ENCODE measurements at places on chromosomes 3 and 15. TPM values are rescaled to one million over a fixed set of nuclear protein-coding genes. Genes with fewer than 3 reads are reported as not detected.
A peak's percentile ranks its signal among the peaks of the same experiment; 100 is the strongest.

- peak; percentile 91 for DNase-seq
- H3K27me3 ChIP-seq, result no peaks in the 10 kb centered on the region
- no peaks in the 10 kb centered on the region for H3K36me3 ChIP-seq
- no peak overlapping the region for H3K4me3 ChIP-seq
- H3K4me1 ChIP-seq, result peaks cover 8% of the 10 kb centered on the region
- no peak overlapping the region for H3K27ac ChIP-seq
Observed at GRCh38 chr15:101613130-101614000, 38.8 kb downstream of the TM2D3 start.

- H3K4me3 ChIP-seq, result no peak overlapping the region
- peaks cover 7% of the 10 kb centered on the region for H3K27me3 ChIP-seq
- DNase-seq, result no peak
- no peaks in the 10 kb centered on the region for H3K36me3 ChIP-seq
- no peaks in the 10 kb centered on the region for H3K4me1 ChIP-seq
Observed at GRCh38 chr3:10328460-10329071, 7.7 kb upstream of the SEC13 start.

DNA sequence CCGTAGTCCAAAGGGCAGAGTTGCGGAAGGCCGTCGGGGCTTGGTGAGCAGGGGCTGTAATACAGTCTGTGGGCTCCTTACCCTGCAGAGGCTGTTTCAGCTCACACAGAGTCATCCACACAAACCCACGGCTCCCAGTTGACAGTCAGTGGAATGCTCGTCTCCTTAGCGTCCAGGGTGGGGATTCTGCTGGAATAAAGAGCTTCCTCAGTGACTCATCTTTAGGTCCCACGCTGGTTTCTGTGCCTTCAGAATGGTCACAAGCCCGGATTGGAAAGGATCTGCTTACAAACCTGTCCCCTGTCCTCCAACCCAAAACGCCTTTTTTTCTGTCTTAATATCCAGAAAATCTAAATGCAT lies 201.3 kb upstream of the TPM1 start:
- no peak overlapping the region for H3K27ac ChIP-seq
- H3K4me3 ChIP-seq, result no peak overlapping the region
- no peak for DNase-seq
- peaks cover 36% of the 10 kb centered on the region for H3K36me3 ChIP-seq
- peaks cover 8% of the 10 kb centered on the region for H3K4me1 ChIP-seq
- H3K27me3 ChIP-seq, result no peaks in the 10 kb centered on the region

DNA sequence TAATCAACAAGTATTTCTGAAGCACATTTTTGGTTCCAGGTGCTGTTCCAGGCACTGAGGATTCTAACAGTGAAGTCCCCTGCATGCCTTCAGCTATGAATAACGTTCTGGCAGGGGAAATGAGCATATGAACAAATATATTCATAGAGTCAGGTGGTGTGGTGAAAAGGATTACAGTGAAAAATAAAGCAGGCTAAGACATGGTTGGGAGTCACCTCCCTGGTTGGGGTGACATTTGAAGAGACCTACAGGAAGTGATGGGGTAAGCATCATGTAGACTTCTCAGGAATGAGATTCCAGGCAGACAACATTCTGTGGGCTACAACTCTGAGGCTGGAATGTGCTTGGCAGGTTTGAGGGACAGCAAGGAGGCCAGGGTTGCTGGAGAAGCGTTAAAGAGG lies 15.0 kb downstream of the FRMD4B start:
- no peaks in the 10 kb centered on the region for H3K4me1 ChIP-seq
- H3K4me3 ChIP-seq, result no peak overlapping the region
- no peak for DNase-seq

DNA sequence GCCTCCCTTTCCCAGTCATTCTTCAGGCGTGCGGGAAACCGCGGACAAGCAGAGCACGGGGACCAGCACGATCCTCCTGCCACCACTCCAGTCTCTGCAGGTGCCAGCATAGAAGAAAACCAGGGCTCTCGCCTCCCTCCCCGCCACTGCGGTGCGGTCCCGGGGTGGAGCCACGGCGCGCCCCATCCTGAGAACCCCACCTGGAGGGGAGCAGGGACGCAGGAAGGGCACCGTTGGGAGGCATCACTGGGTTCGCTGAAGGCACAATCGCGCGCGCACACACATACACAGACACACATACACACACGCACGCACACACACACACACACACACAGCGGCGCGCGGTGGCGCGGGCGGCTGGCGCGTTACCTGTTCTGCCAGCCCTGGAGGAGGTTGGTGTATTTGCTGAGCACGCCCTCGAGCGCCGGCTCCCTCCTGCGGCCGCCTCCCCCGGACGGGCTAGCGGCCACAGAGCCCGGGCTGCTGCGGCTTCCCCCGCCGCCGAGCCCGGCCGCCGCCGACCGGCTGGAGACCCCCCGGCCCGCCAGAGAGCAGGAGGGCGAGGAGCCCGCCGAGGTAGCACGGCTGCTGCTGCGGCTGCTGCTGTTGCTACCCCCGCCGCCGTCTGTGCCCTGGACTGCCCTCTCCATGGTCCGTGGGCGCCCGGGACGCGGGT lies 394 bp downstream of the OSBPL10 start:
- DNase-seq, result peak; percentile 88
- no peaks in the 10 kb centered on the region for H3K27me3 ChIP-seq
- peaks cover 16% of the 10 kb centered on the region for H3K4me1 ChIP-seq
- peak overlapping the region; percentile 92 for H3K27ac ChIP-seq
- peak overlapping the region; percentile 76 for H3K4me3 ChIP-seq

Gene RTP1
- not detected for total RNA-seq

- H3K36me3 ChIP-seq, result no peaks in the 10 kb centered on the region
- H3K27ac ChIP-seq, result no peak overlapping the region
- no peaks in the 10 kb centered on the region for H3K4me1 ChIP-seq
- no peaks in the 10 kb centered on the region for H3K27me3 ChIP-seq
- H3K4me3 ChIP-seq, result no peak overlapping the region
- DNase-seq, result no peak
Observed at GRCh38 chr15:52822475-52822874, 32.3 kb upstream of the ONECUT1 start.

- no peaks in the 10 kb centered on the region for H3K27me3 ChIP-seq
- H3K36me3 ChIP-seq, result no peaks in the 10 kb centered on the region
- no peak overlapping the region for H3K4me3 ChIP-seq
- no peak for DNase-seq
- no peaks in the 10 kb centered on the region for H3K4me1 ChIP-seq
Observed at GRCh38 chr3:12660196-12660595, 3.7 kb downstream of the RAF1 start.

DNA sequence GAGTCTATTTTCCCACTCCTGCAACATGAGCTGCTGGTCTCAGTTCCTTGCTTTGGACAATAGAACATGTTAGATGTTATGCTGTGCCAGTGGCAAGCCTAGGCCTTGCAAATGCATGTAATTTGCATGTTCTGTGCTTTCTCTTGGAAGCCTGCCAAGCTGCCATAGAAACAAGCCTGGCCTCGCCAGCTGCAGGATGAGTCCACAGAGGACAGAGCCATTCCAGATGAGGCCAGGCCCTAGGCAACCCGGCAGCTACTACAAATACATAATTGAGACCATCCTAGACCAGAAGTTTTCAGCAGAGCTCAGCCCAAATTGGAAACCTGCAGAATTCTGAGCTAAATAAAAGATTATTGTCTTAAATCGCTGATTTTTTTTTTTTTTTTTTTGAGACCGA lies 39.6 kb downstream of the TRIM69 start:
- no peaks in the 10 kb centered on the region for H3K36me3 ChIP-seq
- peak; percentile 59 for DNase-seq
- H3K4me3 ChIP-seq, result no peak overlapping the region
- H3K4me1 ChIP-seq, result no peaks in the 10 kb centered on the region

Gene C3orf49
- total RNA-seq, result not detected

DNA sequence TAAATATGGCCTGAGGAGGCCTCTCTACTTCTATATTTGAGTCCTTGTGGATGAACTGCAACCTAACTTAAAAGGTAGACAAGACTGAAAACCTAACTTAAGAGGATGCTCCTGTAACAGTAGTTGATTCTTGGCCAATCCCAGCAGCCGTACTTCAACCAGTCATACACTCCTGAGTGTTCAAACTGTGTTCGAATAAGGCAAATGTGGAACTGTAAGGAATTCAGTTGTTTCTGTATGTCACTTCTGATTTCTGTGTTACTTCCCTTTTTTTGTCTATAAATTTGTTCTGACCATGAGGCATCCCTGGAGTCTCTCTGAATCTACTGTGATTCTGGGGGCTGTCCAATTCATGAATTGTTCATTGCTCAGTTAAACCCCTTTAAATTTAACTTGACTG lies 20.5 kb downstream of the GALK2 start:
- no peak for DNase-seq
- peaks cover 2% of the 10 kb centered on the region for H3K4me1 ChIP-seq
- no peaks in the 10 kb centered on the region for H3K36me3 ChIP-seq
- H3K4me3 ChIP-seq, result no peak overlapping the region
- no peaks in the 10 kb centered on the region for H3K27me3 ChIP-seq
- no peak overlapping the region for H3K27ac ChIP-seq

DNA sequence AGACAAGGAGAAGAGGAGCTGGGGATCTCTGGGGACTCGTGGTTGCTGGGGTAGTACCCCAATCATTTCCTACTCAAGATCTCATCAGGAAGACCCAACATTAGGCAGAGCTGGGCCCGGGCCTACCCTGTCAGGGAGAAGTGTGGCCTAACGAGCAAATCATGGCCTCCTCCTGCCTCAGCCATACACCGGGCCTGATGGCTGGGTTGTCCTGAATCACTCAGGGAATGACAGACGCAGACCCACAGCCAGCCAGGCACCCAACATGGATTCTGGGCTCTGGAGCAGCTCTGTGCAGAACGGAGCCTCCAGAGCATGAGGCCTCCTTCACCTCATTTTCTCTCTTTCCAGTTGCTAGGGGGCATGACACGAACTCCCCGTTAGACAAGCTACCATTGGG lies 19.7 kb downstream of the ITGA11 start:
- no peaks in the 10 kb centered on the region for H3K36me3 ChIP-seq
- no peaks in the 10 kb centered on the region for H3K27me3 ChIP-seq
- H3K4me1 ChIP-seq, result no peaks in the 10 kb centered on the region
- DNase-seq, result no peak
- H3K27ac ChIP-seq, result no peak overlapping the region
- no peak overlapping the region for H3K4me3 ChIP-seq

DNA sequence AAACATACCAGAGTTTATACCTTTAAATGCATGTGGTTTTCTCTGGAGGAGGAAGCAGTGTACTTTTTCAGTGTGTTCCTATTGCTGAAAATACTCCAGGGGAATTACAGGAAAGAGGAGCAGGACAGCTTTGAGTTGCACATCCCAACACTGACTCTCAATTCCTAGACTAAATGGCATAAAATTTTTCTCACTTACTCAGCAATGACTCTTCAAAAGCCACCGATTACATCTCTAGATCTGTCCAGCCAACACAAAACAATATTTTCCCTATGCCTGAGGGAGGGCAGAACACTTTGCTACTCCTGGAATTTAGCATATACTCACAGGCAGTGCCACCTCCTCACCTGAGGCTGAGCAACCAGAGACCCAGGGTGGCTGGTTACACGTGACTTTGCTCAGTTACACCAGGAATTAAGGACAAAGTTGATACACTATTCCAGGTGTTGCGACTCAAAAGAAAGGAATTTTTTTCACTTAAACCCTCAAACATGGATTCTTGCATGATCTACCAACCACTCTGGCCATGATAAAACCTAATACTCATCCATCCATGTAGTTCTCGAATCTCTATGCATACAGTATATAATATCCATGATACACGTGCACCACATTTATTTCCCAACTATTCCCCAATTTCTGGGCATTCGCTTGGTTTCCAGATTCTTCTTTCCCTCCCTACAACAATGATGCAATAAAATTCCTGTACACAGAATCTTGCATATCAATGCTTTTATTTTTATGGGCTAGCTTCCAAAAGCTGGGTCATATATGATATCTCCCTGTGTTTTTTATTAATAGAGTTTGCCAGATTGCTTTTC lies 194.6 kb downstream of the THRB start:
- peaks cover 24% of the 10 kb centered on the region for H3K4me1 ChIP-seq
- DNase-seq, result peak; percentile 33
- no peaks in the 10 kb centered on the region for H3K36me3 ChIP-seq

GRCh38 chr3:2599471-2599870 lies 500.8 kb downstream of the CNTN4 start:
- no peak overlapping the region for H3K27ac ChIP-seq
- H3K27me3 ChIP-seq, result no peaks in the 10 kb centered on the region
- no peaks in the 10 kb centered on the region for H3K4me1 ChIP-seq
- no peaks in the 10 kb centered on the region for H3K36me3 ChIP-seq
- DNase-seq, result no peak

Gene GOLGA6D
- not detected for total RNA-seq

DNA sequence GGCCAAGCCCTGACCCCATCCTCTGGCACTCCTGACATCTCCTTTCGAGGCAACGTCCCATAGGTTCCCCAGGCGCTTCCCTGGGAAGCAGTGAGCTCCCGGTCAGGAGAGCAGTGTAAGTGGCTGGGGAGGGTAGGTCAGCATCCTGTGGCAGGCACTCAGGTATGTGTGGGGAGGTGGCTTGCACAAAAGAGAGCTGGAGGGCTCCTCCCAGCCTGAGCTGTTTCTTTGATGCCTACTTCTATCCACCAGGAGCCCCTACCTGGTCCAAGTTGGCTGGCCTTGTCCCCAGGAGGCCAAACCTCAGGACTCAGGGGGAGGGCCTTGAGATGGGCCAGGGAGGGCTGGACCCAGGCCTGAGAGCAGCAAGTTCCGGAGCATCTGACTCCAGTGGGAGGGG lies 31.7 kb upstream of the LINGO1 start:
- no peak for DNase-seq
- H3K27ac ChIP-seq, result no peak overlapping the region
- H3K4me1 ChIP-seq, result no peaks in the 10 kb centered on the region
- no peak overlapping the region for H3K4me3 ChIP-seq

- peaks cover 5% of the 10 kb centered on the region for H3K4me1 ChIP-seq
- no peaks in the 10 kb centered on the region for H3K27me3 ChIP-seq
- no peak for DNase-seq
- H3K27ac ChIP-seq, result peak overlapping the region; percentile 77
- peaks cover 4% of the 10 kb centered on the region for H3K36me3 ChIP-seq
Observed at GRCh38 chr3:184134746-184135148, 411 bp upstream of the EIF2B5 start.

- no peaks in the 10 kb centered on the region for H3K27me3 ChIP-seq
- no peak overlapping the region for H3K27ac ChIP-seq
- no peaks in the 10 kb centered on the region for H3K4me1 ChIP-seq
Observed at GRCh38 chr15:64398575-64398974, 10.9 kb downstream of the TRIP4 start.

Gene HTR3E
- not detected for total RNA-seq

Gene CHRM5
- total RNA-seq, result 0.06 TPM

- no peak overlapping the region for H3K27ac ChIP-seq
- no peaks in the 10 kb centered on the region for H3K27me3 ChIP-seq
- no peaks in the 10 kb centered on the region for H3K4me1 ChIP-seq
- no peaks in the 10 kb centered on the region for H3K36me3 ChIP-seq
- DNase-seq, result no peak
Observed at GRCh38 chr3:41518626-41519025, 319.3 kb downstream of the CTNNB1 start.

DNA sequence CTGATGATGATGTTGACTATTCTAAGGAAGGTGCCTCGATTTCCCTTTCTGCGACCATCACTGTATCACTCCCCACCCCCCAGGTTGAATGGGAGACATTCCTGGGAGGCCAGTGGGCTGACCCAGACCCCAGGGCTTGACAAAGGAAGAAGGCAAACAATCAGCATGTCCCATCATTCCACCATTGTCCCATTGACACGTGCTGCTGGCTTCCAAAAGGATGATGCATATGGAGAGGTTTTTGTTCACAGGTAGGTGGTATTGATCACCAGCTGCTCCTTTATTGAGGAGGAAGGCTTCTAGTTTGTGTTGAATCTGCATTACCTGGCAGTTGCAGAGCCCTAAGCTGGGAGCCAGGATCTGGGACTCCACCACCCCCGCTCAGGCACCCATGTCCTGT lies 30.4 kb downstream of the RASGRF1 start:
- no peak overlapping the region for H3K4me3 ChIP-seq
- H3K27me3 ChIP-seq, result no peaks in the 10 kb centered on the region
- DNase-seq, result no peak
- no peaks in the 10 kb centered on the region for H3K4me1 ChIP-seq
- no peaks in the 10 kb centered on the region for H3K36me3 ChIP-seq
